ENCODE measurements at places on chromosomes 13 and 19. TPM values are rescaled to one million over a fixed set of nuclear protein-coding genes. Genes with fewer than 3 reads are reported as not detected.

NCCRP1 gene
- not detected for total RNA-seq

MEIOSIN gene
- total RNA-seq = 0.15 TPM

DMKN gene
- 23.4 TPM for total RNA-seq

ZNF808 gene
- 34.2 TPM for total RNA-seq

YJEFN3 gene
- total RNA-seq = 4.3 TPM

LILRB1 gene
- 2.4 TPM for total RNA-seq

CPAMD8 gene
- 9.6 TPM for total RNA-seq

DACT3 gene
- total RNA-seq = 46.5 TPM

MYH14 gene
- total RNA-seq = 69.9 TPM

MAP2K7 gene
- 23.2 TPM for total RNA-seq

LYL1 gene
- 8.0 TPM for total RNA-seq

ZNF776 gene
- 12.4 TPM for total RNA-seq

PLK5 gene
- total RNA-seq = not detected

APLP1 gene
- 18.0 TPM for total RNA-seq

ZNF296 gene
- total RNA-seq = not detected

ZNF486 gene
- total RNA-seq = 3.4 TPM

MBD3L2B gene
- not detected for total RNA-seq

PSG2 gene
- total RNA-seq = not detected

OLFM2 gene
- 6.2 TPM for total RNA-seq

ZNF575 gene
- 2.5 TPM for total RNA-seq

TNFSF11 gene
- not detected for total RNA-seq

NLRP5 gene
- not detected for total RNA-seq

ZNF154 gene
- total RNA-seq = 8.4 TPM

ERICH4 gene
- not detected for total RNA-seq

S1PR4 gene
- total RNA-seq = 0.68 TPM

ZNF135 gene
- 2.8 TPM for total RNA-seq

PALM gene
- total RNA-seq = 52.3 TPM

IZUMO2 gene
- total RNA-seq = not detected

GADD45B gene
- total RNA-seq = 104 TPM

FCGBP gene
- 32.8 TPM for total RNA-seq

CPB2 gene
- not detected for total RNA-seq

Measured in right cardiac atrium (tissue), 5 donors.